ENCODE measurements at places on chromosomes 7 and 10.

DNA sequence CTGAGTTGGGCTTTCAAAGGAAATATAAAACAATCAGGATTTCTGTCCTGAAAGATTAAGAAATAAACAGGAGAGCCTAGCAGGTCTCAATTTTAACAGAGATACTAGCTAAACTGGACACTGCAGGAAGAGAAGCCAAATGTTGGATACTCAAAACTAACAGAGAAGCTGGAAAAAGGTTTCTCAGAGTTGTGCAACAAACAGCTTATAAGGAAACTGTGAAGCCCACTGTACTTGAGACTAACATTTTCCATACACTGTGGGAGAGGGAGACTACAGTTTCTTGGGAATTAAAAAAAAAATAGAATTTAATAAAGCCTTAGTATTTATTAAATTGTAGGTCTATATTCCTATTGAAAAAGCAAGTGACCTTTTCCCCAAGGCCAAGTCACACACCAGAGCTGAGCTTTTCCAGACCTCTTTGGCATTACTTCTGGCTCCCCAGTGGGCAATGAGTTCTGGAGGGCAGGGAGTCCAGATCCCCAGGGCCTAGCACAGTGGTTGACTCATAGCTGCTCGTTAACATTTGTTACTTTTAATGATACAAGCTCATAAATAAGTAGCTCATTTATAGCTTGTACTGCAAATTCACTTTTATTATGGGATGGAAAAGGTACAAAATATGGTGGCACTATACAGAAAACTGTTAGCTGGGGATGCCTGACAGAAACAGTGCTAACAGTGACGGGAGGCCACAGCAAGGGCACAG lies 68.3 kb downstream of the MINDY3 start:
- no peak for DNase-seq

- no peak for DNase-seq
These were observed 1166.2 kb downstream of the DNAJB9 start for GRCh38 chr7:109735881-109736280.

GRCh38 chr10:665579-666091 lies 23.8 kb downstream of the DIP2C start:
- DNase-seq: no peak

- DNase-seq: no peak
These were observed 7.2 kb downstream of the MINDY4 start for GRCh38 chr7:30778255-30779025.

DNA sequence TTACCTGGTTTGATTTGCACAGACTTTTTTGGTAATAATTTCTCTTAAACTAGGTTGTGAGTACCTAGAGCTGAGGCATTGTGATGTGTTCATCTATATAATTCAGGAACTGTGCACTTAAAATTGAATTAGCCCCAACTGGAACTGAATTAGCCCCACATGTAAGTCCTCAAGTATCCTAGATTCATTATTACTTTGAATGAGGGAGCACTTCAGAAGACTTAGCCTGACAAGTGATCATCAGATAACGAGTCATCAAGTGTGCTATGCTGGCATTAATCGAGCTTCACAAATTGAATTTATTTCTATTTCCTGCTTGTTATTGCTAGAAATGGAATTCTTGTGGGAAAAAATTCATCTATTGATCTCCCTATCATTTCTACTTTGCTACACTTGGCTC lies 323.4 kb upstream of the SEMA3D start:
- no peak for DNase-seq

- DNase-seq: no peak
These were observed 23.6 kb downstream of the CFAP46 start for GRCh38 chr10:132918617-132919373.

DNA sequence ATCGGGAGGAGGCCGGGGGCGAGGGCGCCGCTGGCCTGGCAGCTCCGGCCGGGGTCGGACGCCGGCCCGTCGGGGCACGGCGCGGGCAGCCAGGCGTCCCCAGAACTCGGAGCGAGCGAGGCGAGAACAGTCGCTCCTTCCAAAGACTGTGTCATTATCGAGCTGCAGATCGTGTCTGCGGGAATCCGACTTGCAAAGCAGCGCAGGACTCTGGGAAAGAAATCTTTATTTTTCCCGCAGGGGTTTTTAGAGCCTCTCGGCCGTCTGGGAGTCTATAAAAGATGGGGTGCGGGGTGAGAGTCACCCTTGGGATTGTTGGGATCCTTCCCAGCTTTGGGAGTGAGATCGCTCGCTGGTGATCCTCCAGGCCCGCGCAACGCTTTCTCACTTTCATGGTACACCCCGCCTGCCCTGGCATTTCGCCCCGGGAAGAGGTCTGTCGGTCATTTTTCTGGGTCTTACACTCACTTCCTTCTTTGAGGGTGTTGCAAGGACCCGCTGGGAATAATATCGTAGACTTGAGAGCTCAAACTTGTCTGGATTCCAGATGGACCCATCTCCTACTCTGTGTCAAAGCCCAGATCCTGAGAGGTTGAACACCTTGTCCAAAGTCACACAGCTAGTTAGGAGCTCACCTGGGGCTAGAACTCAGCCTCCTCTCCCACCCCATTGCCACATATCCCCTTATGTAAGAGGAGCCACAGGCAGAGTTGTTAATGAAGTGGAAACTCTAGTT lies 1.0 kb downstream of the UBTD1 start:
- peak; percentile 28 for DNase-seq

- peak; percentile 9 for DNase-seq
These were observed 209.0 kb downstream of the CACNA2D1 start for GRCh38 chr7:82234457-82235049.

GRCh38 chr7:13989126-13989948 lies at the start of gene ETV1:
TSS of gene ETV1 (minus strand) at chr7:13989666. CDS start at chr7:13989052, 614 bp downstream.
- peak; percentile 71 for DNase-seq

- DNase-seq: no peak
These were observed 18.1 kb downstream of the CCDC126 start for GRCh38 chr7:23615331-23615730.

GRCh38 chr10:47255033-47255813 lies 44.8 kb upstream of the GDF10 start:
- DNase-seq: no peak

DNA sequence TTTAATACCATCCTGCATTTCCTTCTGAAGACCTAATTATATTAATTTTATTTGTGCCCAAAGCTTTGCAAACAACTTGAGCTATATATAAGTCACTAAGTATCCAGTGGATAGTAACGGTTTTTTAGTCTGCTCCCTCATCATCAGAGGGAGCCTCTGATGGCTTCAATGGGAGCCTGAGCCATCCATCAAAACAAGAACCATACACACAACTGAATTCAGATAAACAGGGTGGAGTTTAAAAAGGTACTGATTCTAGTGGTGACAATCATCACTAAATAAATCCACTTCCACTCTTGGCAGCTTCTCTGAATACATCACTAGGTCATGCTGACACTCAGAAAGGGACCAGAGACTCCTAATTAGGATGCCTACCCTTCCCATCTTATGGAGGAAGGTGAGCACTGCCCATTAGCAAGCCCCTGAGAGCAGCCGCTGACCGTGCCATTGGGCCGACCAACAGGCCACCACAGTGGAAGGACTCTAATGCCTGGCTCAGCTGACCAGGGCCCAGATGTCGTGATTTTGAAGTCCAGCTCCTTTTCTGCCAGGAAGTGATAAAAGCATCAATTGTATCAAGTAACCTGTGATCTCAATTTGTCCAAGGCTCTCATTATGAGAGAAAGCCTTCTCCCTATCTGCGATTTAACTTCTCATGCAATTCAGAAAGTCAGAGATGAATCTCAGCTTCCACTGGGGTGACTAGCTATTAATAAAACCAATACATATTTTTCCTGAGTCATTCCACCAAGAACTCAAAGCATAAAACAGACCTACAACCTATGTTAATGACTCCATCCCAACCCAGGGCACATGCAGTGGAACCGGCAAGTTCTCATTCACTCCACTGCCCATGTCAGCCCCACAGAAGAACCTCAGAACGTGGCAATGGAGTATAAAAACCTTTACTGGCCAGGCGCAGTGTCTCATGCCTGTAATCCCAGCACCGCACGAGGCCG lies 13.1 kb downstream of the VOPP1 start:
- DNase-seq: no peak

DNA sequence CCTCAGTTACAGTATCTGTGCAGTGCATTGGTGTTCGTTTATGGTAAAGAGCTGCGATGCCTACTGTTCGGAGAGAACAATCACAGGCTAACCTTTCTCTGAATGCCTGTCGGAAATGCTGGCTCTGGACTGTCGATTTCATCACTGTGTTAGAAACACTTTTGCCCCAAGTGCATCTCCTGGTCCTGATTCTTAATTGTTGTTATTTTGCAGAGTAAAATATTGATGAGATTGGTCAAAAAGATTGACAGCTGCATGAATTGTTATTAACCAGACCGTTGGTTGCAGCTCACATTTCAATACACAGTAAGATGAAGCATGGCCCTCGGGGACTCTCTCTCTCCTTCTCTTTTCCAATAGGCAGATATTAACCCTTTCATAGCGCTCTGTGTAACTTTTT lies 557.4 kb upstream of the ADARB2 start:
- no peak for DNase-seq

- DNase-seq: peak; percentile 88
These were observed 180.7 kb upstream of the PRSS1 start for GRCh38 chr7:142568435-142569097.

GRCh38 chr7:158613481-158613880 lies 25.9 kb upstream of the PTPRN2 start:
- no peak for DNase-seq

DNA sequence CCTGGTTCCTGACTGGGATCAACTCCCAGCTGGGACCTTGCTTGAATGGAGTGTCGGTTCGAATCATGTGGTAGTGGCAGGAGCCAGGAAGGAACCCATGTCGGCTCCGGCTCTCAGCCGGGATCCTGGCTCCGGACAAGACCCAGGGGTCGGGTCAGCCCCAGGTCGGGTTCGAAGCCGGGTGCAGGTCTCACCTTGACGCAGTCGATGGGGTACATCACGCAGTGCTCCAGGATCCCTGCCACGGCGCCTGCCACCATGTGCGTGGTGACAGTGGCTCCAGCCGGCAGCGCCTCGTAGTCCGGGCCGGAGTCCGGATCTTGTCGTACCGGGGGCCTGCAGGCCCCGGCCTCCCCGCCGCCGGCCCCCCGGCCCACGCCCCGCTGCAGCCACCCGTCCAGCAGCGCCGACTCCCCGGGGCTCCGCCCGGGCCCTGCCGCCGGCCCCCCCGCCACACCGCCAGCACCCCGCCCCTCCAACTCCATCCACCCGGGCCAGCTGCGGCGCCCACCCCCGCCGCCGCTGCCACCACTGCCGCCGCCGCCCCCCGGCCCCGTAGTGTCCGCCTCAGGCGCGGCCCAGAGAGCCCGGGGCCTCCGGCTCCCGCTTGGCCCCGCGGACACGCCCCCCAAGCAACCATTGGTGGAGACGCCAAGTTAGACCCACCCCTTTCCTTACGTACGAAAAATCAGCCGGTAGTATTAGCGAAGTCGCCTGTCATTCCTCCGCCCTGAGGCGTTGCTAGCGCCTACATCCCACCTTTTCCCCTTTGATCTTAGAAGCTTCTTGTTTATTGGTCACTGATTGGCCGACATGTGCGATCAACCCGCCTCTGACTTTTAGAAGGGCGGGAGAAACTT lies at the start of gene SLC25A28:
Gene SLC25A28, minus strand, starts transcription at position 589 of the 860 bp plus-strand sequence. Its CDS starts 104 bp downstream, at position 485.
- DNase-seq: peak; percentile 100

GRCh38 chr7:2405201-2405600 lies 1.8 kb downstream of the CHST12 start:
- DNase-seq: no peak

- DNase-seq: no peak
These were observed 8.6 kb upstream of the ADARB2 start for GRCh38 chr10:1745780-1746456.

GRCh38 chr7:117791877-117792780 lies 81.1 kb downstream of the CTTNBP2 start:
- no peak for DNase-seq

- DNase-seq: peak; percentile 78
These were observed 145.8 kb upstream of the BET1 start for GRCh38 chr7:94149789-94150545.

- peak; percentile 77 for DNase-seq
These were observed at the start of gene SLC39A12 for GRCh38 chr10:17951868-17952371. TSS of gene SLC39A12 (plus strand) at chr10:17951918. CDS start at chr10:17953277, 1,359 bp downstream.

- DNase-seq: no peak
These were observed 36.9 kb downstream of the NET1 start for GRCh38 chr10:5449227-5449626.

DNA sequence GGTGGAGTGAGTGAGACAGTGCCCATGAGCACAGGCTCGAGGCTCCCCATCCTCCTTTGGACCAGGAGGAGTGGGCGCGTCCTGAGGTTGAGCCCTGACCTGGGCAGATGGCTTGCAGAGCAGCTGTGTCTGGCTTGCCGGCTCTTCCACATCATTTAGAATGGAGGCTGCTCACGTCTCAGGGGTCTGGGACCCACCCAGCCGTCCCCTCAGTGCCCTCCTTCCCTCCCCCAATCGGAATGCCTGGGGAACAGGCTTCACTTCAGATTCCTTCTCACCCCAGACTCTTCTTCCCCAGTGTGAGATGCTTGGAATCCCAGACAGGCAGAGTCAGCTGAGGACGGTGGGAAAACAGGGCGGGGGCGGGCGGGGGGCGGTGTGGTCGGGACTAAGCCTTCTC lies 968.6 kb upstream of the ZNF722 start:
- no peak for DNase-seq

DNA sequence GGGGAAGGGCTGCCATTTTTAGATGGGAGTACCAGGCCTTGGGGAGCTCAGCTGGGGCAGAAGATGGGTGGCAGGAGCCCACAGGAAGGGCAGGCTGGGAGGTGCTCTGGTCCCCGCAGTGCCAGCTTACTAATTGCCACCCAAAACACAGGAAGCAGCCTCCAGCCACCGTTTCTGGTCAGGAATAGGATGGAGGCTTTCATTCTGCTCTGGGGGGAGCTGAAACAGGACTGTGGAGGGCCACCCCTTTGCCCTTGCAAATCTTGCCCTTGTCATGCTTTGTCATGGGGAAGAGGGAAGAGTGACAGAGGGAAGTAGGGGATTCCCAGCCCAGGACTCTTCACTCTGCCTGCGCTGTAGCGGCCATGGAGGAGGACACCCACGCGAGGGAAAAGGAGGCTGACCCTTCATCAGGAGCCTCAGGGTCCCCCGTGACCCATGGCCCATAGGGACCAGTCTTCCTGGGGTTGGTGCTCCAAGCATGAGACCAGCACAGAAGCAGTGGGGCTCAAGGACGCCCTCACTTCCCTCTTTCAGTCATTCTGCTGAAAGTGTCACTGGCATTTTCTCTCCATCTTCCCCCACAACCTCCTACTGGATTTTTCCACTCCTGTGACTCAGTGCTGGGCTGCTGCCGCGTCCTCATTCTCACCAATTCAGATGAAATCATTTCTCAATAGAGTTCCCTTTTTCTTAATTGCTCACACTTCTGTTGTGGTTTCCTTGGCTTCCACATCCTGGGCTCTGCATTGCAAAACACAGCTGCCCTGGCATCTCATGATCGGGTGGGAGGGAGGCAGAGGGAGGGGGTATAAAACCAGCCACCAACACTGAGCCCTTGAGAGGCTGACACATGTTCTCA lies 61.9 kb downstream of the MKI67 start:
- DNase-seq: peak; percentile 97

All from HT1080 (cell line).